ENCODE measurements at places on chromosomes 2 and 18. TPM values are rescaled to one million over a fixed set of nuclear protein-coding genes. Genes with fewer than 3 reads are reported as not detected.

The PNKD gene
- 98.9 TPM for polyA plus RNA-seq

DNA sequence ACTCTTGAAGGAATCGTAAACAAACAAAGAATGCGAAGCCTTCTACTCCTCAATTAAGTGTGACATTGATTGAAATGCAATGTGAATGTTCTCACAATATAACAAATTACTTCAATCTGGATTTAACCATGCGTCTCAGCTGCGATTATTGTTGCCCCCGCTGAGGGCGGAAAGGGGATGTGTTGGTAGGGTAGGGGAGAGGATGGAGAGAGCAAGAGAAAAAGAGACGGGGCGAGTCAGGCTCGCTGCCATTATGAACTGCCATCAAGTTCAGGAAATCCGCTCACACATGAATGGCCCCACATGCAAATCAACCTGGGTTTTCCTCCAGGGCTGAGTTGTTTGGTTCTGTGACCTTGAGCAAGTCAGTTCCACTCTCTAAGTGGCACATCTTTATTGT lies 129.8 kb downstream of the PXDN start:
- DNase-seq = no peak

GRCh38 chr18:22838639-22839277 lies 94.4 kb upstream of the RBBP8 start:
- DNase-seq = no peak

DNA sequence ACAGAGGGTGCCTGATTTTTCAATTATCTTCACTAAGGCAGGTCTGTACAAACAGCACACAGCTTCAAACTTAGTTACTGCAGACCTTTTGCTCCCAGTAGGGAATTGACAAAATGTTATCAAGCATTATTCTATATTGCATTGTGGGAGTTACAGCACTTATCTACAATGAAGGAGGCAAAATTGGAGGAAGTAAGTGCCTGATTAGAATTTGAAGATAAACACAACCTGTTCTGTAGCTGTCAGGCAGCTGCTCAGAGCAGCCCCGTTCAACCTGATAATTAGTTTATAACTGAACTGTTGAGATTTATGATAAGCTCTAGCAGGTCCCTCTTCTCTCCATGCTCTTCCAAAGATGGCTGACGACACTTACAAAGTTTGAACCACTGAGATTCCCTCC lies 364.4 kb upstream of the CYRIA start:
- no peak for DNase-seq

DNA sequence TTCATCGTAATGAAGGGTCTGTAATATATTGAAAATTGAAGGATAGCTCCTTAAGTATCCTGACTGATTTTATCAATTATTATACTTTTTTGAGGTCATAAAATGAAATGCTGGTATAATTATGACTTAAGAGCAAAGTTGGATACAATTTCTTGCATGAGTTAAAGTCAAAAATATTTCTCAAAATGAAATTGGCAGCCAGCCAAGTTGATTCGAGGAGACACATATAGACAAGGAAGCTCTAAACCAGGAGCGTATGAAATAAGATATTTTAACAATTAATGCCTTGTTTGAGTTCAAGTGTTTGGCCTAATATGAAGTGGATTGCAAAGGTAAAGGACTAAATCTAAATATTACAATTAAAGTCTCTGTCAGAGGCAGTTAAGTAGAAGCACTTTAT lies 260.4 kb upstream of the DSEL start:
- DNase-seq = no peak

DNA sequence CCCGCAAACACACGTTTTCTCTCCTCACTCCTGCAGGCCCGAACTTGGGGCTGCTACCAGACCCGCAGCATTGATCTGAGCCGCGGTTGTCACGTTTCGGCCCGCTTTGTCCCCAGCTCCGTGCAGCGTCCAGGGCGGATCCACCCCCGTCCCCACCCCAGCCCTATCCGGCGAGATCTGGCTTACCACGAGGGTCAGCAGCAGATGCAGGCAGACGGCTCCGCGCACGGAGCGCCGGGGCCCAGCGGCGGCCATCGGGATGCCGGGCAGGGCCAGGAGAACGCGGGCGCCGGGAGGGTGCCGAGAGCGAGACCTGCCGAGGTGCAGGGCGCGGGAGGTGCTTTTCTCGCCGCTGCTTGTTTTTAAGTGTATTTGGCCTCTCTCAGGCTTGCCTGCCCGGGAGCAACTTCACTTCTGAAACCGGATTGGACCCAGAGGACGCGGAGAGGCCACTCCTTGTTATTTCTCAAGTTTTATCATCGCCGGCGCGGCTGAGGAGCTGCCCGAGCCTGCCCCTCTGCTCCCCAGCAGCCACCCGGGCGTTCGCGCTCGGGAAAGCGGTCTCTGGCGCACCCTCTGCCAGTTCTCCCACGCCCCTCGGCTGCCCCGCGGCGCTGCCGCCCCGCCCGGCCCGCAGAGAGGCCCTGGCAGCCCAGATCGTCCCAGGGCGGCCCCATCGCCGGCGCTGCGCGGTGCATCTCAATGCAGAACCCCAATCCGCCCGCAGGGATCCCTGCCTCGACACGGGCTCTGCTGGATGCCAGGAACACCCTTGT lies at the start of gene DSC3:
Gene DSC3, minus strand, starts transcription at position 337 of the 776 bp plus-strand sequence. Its CDS starts 82 bp downstream, at position 255.
- DNase-seq = no peak

- no peak for DNase-seq
Measured at GRCh38 chr2:48915227-48915626, 159.7 kb upstream of the LHCGR start.

DNA sequence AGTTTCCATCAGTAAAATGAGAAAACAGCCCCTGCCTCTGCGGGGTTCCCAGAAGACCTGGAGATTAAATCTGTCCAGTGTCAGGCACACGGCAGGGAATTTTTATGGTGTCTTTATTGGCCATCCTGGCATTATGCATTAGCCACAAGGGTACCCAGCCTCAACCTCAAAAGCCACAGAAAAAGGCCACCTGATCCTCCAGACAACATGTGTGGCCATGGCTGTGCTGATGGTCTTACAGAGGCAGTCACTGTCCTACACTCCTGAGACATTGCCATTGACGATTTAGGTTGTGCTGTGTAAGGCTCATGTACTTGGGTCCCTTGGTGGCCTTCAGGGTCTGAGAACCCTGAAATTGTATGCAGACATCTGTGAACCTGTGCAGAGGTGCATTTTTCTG lies 115.6 kb downstream of the SMAD7 start:
- no peak for DNase-seq

The SAG gene
- not detected for polyA plus RNA-seq

The TNFRSF11A gene
- polyA plus RNA-seq = 16.8 TPM

DNA sequence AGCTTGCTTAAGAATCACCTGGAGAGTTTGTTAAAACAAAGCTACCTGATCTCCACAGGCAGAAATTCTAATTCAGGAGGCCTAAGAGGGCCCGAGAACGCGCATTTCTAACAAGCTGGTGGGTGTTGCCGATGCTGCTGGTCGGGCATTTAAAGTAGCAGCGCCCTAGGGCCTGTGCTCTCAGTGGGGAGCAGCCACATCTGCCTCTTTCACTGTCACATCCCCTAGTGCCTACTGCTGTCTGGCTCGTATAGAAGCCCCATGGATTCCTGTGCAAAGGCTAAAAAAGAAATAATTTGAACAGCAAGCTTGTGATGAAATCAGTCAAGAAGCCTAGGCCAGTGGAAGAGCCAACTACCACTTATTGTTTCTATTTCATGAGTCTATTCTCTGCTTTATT lies 126.7 kb upstream of the SMIM21 start:
- no peak for DNase-seq

GRCh38 chr2:213336253-213336770 lies 52.0 kb downstream of the SPAG16 start:
- no peak for DNase-seq

DNA sequence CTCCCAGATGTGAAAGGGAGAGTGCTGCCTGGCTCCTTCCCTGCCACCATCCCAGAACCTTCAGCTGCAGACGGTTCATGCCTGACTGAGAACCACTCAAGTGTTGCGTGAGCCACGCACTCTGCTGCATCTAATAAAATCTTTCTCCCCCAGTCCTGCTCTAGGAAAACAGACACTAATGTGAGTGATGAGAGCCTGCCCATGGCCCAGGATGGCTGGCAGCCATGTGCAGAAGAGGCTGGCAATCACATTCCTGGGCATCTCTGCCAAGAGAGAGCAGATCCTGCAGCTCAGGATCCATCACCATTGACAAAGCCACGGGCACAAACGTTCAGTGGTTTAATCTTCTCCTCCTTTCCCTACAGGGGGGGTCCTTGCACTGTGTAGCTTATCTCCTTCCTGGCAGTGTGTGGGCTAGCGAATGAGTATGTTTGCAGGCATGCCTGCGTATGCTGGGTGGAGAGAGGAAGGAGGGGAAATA lies 477.5 kb downstream of the SLC4A3 start:
- no peak for DNase-seq

DNA sequence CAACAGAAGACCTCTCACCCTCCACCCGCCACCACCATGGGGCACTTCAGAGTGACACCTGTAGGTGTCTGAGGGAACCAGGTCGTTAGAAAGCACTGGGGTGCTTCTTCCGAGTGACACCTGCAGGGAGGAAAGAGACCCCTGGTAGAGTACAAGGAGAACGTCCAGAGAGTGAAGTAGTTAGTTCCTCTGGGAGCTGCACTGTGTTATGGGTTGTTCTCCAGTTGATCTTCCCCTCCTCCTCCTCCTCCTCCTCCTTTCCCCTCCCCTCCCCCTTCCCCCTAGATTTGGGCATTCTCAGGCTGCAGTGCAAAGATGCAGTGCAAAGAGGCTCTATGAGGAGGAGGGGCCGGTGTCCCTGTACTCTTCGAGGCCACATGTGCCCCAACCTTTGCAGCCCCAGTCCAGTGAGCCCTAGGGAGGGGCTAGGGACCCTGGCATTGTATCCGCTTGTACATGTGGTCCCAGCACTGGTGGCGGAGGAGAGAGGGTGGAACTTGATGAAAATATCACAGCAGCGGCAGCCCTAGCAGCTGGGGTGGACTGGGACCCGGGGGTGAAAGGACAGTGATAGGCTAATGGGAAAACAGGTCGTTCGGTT lies 850 bp downstream of the DNAJB2 start:
- DNase-seq = no peak

The ZNF396 gene
- polyA plus RNA-seq = not detected

DNA sequence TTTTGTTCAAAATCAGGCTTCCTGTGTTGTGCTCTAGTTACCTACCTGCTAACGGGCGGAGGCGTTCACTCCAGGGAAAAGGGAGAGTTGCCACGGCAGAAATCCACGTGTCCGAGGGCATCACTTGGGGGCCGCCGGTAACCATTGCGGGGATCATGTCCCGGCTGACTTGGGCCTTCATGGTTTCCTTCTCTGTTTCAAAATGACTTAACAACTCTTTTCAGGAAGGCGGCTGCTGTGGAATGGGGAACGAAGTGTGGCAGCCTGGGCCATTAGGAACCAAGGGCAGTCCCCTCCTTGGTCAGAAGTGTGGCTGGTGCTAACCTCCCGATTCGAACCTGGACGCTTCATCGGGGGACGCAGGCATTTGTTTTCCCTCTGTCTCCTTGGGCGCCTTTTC lies 56.8 kb downstream of the INPP5D start:
- DNase-seq = no peak

DNA sequence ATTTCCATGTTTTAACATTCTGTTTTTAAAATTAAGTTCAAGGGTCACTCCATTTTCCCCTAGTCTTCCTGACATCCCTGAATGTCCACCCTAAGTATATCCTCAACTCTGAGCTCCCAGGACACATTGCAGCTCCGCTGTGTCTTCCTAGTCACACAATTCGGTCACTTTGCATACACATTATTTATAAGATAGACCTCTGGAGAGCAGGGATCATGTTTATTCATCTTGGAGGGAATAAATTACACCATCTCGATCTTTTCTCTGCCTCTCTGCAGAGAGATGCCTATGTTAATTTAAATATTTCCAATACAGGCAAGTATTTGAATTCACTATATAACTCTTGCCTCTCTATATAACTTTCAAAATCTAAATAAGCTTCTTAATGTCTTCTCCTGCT lies 166.2 kb downstream of the SLC39A10 start:
- DNase-seq = no peak

The UPP2 gene
- polyA plus RNA-seq = not detected

DNA sequence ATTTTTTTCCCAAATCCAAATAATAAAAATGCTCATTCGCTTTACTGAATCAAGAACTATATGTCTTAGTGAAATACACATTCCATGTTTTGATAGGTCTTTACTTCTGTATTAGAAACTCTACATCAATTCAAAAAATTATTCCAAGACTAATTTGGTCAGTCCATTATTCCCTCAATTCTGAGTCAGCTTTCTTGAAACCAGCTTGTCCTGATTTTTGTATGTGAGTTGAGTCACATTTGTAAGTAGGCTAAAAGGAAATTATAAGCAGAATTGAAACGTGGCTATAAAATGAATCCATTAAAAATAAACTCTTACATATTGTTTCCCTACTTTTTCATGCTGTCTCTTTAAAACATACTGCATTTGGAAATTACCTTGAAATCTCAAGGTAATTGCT lies 113.0 kb downstream of the DNER start:
- no peak for DNase-seq

- no peak for DNase-seq
Measured at GRCh38 chr2:110820128-110820527, 87.8 kb downstream of the ACOXL start.

The CHRNG gene
- polyA plus RNA-seq = not detected

DNA sequence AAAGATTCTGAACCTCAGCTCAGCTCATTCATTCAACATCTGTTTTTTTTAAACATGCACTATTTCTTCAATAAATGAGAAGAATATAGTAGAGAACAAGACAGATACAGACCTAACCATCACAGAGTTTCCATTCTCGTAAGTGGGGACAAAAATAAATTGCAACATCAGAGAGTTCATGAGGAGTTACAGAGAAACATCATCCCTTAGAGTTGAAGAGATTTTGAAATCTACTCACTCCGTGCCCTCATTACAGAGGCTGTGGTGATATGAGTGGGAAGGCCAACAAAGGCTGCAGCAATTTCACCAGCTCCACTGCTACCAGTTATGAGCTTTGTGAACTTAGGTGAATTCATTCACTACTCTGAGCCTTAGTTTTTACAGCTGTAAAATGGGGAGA lies 399.3 kb downstream of the BCL11A start:
- no peak for DNase-seq

The CLHC1 gene
- 2.0 TPM for polyA plus RNA-seq

The B3GNT7 gene
- 7.8 TPM for polyA plus RNA-seq

DNA sequence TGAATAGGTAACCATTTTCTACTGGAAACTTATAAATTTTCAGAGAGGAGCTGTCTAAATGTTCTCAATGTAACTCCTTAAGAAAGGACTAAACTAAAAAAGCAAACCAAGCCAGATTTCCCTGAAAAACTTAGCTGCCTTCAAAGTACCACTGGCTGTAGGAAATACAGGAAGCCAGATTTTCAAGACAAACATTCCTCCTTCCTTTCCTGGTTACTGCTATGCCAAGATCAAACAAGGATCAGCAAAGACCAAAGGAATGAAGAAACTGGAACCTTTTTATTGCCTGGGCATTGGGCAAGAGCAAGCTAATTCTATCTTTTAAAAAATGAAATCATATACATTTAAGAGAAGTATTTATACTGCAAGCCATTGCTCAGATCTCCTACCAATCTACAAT lies 212.7 kb downstream of the DYM start:
- no peak for DNase-seq

The ERICH2 gene
- not detected for polyA plus RNA-seq

The SPOPL gene
- polyA plus RNA-seq = 2.4 TPM
